Cardiac muscle cell (in vitro differentiated cells and primary cell): ENCODE measurements at places on chromosomes 5 and 9.

DNA sequence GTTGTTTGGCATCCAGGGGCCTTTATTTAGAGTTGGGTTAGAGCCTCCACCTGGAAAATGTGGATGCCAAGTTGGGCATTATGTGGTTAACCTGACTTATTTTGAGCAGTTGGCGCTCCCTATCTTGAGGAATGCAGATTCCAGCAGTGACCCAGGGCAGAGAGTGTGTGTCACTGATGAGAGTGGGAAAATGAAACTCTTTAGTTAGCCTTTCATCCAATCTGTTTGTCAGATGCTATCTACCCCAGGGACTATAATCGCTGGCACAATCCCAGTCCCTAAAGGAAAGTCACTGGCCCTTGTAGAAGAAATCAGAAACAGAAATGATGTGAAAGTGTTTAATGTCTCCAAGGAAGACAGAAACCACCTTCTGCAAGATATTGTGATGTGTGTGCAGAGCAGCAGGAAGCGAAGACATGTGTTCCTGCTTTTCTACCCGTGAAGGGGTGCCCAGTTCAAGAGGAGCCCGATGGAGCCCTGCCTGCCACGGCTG is 10.2 kb upstream of the STING1 start:
- DNase-seq, result peak; percentile 50

- DNase-seq, result no peak
Observed at GRCh38 chr5:135141303-135142268, 107.6 kb upstream of the PITX1 start.

GRCh38 chr9:137423514-137424291 is 510 bp downstream of the NOXA1 start:
- no peak for DNase-seq

- no peak for DNase-seq
Observed at GRCh38 chr9:114001410-114001685, 76.8 kb downstream of the AMBP start.

GRCh38 chr5:131258733-131259132 is 5.1 kb upstream of the CDC42SE2 start:
- DNase-seq, result no peak

- peak; percentile 88 for DNase-seq
Observed at GRCh38 chr9:97307091-97307490, 368 bp upstream of the CCDC180 start.

GRCh38 chr5:39478863-39479262 is 54.1 kb upstream of the DAB2 start:
- DNase-seq, result no peak

GRCh38 chr5:78597068-78597973 is 51.3 kb downstream of the LHFPL2 start:
- DNase-seq, result no peak

- peak; percentile 8 for DNase-seq
Observed at GRCh38 chr9:80061940-80062339, 490.2 kb downstream of the TLE4 start.

DNA sequence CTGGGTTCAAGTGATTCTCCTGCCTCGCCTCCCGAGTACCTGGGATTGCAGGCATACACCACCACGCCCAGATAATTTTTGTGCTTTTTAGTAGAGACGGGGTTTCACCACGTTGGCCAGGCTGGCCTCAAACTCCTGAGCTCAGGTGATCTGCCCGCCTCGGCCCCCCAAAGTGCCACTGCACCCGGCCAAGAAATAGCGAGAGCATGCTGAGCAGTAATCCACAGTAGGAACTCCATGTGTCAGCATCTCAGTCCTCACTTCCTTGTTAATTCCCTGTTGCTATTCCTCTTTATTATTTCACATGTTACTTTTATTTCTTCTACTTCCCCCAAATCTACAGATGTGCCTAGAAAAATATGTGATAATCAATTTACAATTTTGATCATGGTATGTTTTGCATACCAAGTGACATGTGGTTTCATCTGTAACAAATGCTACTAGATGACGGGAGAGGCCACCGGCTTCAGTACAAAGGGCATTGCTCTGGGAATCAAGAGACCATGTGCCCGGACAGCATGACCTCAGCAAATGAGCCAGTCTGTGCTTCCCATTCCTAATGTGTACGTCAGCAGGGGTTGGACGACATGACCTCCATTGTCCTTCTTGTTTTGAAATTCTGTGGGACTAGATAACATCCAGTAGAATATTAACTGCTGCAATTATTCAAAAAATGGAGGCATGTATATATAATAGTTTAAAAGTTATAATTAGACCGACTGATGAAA is 61.6 kb downstream of the FNBP1 start:
- no peak for DNase-seq
